Stimulated activated CD4-positive, alpha-beta T cell treated with anti-CD3 and anti-CD28 coated beads, Interleukin-4, amount 100 ng/mL, for 48 hours (primary cell): ENCODE measurements at places on chromosomes 11 and 22.

- DNase-seq: no peak
These were observed 130.7 kb downstream of the MN1 start for GRCh38 chr22:27670701-27671412.

- no peak for DNase-seq
These were observed 19.9 kb downstream of the HPS4 start for GRCh38 chr22:26463688-26464087.

- DNase-seq: no peak
These were observed 7.6 kb upstream of the CYP2D6 start for GRCh38 chr22:42138122-42138770.

DNA sequence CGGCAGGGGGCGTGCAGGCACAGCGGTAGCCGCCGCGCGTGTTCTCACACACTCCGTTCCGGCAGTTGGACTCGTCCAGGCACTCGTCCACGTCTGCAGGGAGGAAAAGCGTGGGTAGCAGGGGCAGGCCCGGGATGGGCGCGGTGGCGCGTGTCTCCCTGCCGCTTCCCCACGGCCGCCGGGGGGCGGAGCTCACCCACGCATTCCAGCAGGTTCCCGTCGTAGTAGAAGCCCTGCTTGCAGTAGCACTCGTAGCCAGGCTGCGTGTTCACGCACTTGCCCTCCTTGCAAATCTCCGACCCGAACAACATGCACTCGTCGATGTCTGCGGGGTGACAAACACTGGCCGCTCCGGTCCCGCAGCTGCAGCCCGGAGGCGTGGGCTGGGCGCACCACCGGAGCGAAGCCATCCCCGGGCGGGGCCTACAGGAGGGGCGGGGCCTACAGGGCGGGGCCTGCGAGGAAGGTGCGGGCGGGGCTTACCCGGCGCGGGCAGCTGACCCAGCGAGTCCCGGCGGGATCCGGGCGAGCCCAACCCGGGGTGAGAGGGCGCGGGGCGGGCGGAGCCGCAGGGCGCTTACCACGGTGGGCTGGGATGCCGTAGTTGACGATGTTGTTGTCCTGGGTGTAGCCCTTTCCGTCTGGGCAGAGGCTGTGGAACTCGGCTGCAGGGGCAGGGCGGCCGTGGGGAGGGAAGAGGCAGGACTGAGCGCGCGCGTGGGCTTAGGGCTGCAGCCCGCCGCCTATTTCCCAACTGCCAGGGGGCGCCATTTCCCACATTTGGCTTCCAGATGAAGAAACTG, 15.6 kb downstream of the SCYL1 start:
- DNase-seq: peak; percentile 91

DNA sequence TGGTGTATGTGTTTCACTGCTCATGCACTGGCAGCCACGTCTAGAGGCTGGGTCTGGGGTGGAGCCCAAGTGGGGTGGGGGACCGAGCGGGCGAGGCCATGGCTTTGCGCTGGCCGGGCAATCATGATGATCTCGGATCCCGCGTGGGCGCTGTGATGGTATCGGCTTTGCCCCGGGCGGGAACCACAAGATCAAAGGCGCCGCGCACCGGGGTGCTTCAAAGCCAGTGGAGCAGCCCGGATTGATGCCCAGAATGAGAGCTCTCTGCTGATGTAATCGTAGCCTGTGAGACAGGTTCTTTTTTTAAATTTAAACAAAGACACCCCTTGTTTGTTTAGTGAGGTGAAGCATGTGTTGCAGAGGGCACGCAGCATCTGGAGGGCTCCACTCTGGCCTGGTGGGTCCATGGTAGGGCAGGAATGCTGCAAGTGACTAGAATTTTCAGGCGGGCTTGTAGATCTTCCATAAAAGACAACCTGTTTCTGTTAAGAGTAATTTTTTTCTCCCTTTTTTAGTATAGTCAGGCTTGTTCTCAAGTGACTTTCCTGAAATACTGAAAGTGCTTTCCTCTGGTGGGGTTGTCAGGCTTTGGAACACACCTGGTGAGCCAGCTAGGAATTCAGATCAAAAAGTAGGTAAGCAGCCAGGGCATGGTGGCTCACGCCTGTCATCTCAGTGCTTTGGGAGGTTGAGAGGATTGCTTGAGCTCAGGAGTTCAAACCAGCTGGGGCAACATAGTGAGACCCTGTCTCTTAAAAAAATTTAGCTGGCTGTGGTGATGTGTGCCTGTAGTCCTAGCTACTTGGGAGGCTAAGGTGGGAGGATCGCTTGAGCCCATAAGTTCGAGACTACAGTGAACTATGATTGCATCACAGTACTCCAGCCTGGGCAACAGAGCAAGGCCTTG, 40.7 kb downstream of the ZNRF3 start:
- no peak for DNase-seq

DNA sequence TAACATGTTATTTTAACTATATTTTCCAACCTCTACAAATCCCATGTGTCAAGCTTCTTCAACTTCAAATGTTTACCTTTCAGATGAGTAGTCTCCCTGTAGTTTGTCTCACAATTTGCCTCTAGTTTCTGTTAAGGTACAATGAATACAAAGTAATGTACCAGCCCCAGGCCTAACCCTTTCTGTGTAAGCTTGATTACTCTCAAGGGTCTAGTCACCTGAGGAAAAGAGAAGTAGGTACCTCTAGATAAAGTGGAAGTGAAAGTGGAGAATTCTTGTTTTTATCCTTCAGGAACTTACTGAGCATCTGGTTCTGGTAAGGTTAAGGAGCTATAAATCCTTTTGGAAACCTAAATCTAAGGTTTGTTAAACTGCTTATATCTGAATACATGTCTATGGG, at the start of gene OR51A7:
Gene OR51A7 (plus strand): TSS at position 300 of the 400 bp plus-strand sequence. CDS start 3,587 bp downstream, outside the sequence.
- DNase-seq: no peak

- DNase-seq: no peak
These were observed 31.3 kb upstream of the LRRC55 start for GRCh38 chr11:57150454-57150917.

GRCh38 chr11:1151366-1152315, 6.1 kb upstream of the MUC5AC start:
- no peak for DNase-seq
